ENCODE measurements at places on chromosomes 12 and 14.

DNA sequence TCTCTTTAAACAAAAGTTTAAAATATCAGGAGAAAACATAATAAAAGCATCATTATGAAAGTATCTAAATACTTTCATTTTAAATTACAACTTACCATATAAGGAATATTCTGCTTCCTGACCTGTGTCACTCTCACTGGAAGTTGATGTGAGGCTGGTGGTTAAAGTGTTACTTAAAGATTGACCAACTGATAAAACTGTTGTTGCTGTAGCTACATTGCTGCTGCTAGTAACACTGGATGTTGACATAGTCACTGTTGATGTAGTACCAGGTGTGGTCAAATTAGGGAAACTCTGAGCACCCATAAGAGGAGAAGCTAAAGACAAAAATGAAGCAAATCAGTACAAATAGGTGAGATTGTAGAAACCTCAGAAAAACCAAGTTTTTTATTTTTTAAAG, 79.9 kb downstream of the HECTD1 start:
- no peak for DNase-seq

DNA sequence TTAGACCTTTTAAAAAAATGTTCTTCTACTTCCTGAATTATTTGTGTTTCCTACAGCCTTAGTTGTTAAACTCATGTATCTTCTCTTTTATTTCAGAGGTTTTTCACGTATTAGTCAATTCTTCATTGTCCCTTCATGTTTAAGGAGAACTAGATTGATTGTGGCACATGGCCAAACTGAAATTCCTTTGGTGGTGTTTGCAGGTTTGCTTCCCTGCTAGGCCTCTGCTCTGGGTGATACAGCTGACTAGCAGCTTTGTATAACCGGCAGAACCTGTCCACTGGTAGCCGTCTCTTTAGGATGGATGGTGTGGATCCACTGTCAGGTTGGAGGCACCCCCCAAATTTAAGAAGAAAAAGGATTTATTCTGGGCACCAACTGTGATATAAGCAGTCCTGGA, 262.1 kb downstream of the FBXL14 start:
- no peak for DNase-seq

GRCh38 chr12:8894378-8894777, 19.9 kb upstream of the PHC1 start:
- DNase-seq: no peak

- no peak for DNase-seq
Measured at GRCh38 chr14:36617824-36618223, 35.4 kb upstream of the NKX2-8 start.

GRCh38 chr12:44246482-44247105, 410.7 kb downstream of the TMEM117 start:
- no peak for DNase-seq

DNA sequence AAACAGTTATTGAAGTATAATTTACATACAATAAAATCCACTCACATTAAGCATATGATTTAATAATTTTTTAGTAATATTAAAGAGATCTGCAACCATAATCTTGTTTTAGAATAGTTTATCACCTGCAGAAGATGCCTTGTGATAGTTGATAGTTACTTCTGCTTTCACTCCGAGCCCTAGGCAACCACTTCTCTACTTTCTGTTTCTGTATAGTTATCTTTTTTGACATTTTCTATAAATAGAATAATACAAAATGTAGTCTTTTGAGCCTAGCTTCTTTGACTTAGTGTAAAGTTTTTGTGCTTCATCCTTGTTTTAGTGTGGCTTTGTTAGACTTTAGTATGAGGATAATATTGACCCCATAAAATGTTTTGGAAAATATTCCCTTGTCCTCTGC, 111.0 kb downstream of the MNAT1 start:
- no peak for DNase-seq

DNA sequence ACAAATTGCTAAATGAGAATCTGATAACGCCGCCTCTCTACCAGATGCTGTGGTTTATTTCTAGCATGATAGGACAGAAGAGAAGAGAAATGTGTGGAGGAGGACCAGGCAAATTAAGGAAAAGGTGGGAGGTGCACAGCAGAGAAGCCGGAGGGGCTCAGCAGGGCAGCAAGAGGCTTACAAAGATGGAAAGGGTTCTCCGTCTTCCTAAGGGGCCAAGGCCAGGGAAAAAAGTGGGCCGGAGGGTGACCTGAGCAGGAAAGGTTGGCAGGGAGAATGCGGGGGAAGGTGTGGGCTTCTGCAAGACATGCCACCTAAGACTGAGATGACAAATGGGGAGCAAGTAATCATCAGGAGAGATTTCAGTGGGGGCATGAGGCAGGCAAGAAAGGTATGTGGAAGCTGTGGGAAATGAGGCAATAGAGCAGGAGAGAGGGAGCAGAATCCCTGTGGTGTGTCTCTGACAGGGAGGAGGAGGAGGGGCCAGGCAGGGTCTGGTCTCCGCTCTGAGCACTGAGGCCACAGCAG, 18.7 kb downstream of the MANSC1 start:
- no peak for DNase-seq

DNA sequence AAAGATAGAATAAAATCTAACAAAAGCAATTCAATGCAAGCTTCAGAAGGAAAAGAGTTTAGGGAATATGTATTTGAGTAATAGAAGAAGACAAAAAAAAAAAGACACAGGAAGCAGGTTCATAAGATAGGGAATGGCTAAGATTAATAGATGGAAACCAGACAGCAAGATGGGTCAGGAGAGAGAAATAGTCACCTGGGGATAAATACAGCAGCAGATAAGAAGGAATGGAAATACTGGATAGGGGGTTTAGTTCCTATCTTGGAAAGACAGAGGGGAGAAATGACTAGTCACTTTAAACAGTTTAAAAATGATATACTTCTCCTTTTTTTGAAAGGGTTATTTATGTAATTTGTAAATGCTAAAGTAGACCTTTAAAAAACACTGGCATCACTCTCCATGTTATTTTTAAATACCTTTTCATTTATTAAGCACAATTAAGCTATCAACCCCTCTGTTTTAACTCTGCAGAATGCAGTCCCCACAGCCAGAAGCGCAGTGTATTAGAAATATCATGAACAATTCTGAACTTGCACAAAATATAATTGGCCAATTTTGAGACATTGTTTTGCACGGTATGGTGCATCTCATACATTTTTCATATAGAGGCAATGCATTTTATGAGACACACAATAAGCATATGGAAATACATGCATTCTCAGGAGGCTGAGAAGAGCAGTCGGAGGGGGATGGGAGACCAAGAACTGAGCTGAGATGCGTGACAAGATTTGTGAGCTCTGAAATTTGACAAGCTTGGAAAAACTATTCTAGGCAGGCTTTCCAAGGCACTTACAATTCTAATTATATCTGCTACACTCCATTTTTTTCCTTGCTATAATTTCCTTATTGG, 303.4 kb upstream of the PRICKLE1 start:
- no peak for DNase-seq
